ENCODE measurements at places on chromosomes 4 and X. TPM values are rescaled to one million over a fixed set of nuclear protein-coding genes. Genes with fewer than 3 reads are reported as not detected.

GRCh38 chr4:107876099-107876498 lies 51.4 kb downstream of the SGMS2 start:
- DNase-seq, result no peak

DNA sequence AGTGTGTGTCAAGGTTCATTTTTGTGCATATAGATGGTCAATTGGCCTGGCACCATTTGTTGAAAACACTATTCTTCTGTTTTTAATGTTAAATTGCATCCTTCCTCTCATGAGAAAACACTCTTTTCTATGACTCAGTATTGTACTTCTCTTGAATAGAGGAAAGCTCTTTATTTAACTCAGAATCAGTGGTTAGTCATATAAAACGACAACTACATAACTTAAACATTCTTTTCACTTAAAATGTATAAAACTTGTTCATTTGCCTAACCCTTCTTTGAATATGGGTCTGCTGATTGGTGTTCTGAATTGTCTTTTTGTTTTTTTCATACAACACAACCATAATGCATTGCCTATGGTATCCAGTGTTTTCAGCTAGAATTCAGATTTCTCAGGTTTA lies 17.2 kb upstream of the MRPL1 start:
- no peak for DNase-seq

DNA sequence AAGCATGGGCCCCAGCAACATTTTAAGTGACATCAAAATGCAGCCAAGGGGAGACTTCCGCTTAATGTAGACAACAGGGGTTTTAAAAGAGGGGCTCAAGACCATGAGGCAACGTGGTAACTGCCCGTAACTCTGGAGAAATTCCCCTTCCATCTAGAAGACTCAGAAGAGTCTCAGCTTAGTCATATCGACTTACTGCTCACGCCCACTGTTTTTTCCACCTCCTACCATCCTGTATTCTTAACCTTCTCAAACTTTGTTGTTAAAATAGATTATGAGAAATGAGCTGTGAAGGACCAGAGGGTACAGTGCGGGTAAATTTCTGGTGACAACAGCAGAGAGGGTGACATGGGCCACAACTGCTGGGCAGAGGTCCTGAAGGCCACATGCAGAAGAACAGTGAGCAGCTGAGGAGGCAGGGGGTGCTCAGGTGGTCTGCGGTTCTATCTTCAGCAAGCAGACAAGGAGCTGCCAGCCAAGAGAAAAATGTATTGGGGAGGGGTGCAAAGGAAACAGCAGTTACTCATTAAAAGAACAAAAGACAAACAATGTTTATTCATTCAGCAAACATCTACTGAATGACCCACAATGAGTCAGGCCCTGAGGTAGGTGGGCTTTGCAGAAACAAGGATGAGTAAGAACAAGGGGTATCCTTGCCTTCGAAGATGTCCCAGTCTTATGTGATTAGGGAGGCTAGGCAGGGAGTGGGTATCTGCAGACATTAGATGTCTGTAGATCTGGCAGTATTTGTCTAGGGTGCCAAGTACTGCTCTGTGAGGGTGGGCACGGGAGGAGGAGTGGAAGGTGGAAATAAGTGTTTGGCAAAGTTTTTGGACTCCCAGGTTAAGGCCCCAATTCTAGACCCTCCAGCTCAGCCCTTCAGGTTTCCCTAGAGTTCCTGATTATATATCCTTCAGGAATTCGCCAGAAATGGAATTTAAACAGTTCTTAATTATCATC lies 175.3 kb downstream of the TSPAN5 start:
- DNase-seq, result no peak

- DNase-seq, result no peak
Observed at GRCh38 chr4:137659431-137659830, 127.1 kb upstream of the PCDH18 start.

- DNase-seq, result peak; percentile 66
Observed at GRCh38 chrX:13646154-13646549, 6.8 kb upstream of the TCEANC start.

DNA sequence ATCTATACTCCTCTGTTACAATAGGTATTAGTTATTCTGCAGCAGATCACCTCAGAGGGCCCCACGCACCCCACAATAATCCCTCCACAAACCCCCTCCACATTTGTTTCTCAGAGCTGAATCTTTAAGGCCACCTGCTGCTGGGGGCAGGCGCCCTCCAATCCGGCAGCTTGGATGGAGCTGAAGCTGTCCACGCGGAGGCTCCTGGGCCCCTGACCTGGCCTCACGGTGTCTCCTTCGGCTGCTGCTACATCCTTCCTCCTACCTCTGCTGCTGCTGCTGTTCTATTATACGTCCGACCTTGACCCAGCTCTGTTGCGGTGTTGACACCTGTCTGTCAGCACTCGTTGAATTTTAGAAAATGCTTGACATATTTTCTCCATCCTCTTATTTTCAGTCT lies 430.2 kb upstream of the ZFP42 start:
- DNase-seq, result no peak

CBLL2 gene
- not detected for total RNA-seq

GRCh38 chr4:6352031-6352692 lies 82.5 kb downstream of the WFS1 start:
- DNase-seq, result no peak

DNA sequence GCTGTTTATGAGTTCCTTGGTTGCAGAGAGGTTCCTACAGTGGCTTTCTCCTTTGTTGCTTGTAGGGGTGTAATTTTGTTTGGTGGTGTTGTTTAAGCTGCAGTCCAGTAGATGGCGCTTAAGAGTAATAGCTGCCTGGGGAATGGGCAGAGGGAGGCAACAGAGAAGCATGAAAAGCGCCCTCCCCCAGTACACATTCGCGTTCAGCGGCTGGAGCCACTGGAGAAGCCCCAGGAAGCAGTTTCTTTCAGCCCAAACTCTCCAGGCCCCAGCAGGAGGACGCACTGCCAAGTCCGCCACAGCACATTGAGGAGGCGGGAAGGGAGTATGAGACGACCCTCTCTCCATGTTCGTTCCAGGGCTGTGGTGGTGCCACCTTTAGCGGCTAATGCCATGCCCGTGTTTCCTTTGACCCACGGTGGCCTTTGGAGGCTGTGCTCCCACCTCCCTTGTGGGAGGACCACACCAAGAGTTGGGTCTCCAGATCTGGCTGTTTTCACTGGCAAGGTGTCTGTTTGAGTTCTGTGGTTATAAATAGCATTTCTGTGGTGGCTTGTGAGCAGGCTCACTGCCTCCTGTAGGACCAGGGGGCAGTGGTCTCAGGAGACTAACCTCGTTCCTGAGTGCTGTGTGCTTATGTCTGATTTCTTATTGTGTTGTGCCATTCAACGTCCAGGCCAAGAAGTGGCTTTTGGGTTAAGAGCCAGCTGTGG lies 252.3 kb downstream of the ARHGAP10 start:
- peak; percentile 23 for DNase-seq

DNA sequence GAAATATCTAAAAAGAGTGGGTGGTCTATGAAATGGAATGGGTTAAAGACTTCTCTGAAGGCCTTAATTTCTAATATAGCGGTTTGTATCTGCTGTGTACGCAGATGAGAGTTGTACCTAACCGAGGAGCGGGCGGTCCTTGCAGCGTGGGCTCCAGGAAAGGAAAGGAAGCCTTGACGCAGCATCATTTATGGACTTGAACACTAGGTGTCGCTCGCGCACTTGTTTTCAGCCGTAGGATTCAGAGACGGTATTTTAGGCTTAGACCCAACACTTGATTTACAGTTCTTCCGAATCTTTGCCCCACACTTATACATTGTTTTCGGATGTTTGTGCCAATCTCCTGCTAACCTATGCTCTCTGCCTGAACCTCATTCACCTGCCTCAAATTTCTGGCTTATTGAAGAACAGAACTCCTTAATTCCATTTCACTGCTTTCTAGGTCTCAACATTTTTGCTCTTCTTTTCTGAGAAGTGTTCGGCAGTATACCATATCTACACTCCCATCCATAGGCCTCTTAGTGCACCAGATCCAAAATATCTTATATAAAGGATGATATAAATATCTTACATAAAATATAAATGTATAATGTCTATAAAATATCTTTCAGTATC lies 48.9 kb upstream of the AADAT start:
- DNase-seq, result peak; percentile 73

GRCh38 chrX:153568451-153569011 lies 30.4 kb downstream of the CCNQ start:
- DNase-seq, result no peak

- no peak for DNase-seq
Observed at GRCh38 chrX:15511563-15511962, 11.0 kb downstream of the BMX start.

DNA sequence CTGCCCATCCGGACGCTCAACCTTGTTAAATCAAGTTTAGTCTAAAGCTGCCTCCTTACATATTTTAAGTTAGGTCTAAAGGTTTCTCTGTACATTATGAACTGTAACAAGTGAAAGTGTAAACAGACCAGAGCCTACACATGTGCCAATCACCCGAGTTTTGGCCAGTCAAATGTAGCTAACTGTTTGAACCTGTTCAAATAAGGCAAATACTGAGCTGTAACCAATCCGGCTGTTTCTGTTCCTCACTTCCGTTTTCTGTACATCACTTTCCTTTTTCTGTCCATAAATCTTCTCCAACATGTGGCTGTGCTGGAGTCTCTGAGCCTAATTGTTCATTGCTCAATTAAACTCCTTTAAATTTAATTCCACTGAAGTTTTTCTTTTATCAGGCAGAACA lies 113.3 kb upstream of the SHISA3 start:
- DNase-seq, result no peak

ADRA2C gene
- total RNA-seq, result 6.8 TPM

GRCh38 chrX:140034916-140035315 lies 69.6 kb upstream of the CXorf66 start:
- no peak for DNase-seq

AIFM1 gene
- total RNA-seq, result 83.1 TPM

SRPX2 gene
- total RNA-seq, result 20.4 TPM

GRCh38 chr4:128540122-128540521 lies 252.5 kb upstream of the PGRMC2 start:
- no peak for DNase-seq

- DNase-seq, result no peak
Observed at GRCh38 chrX:123920105-123920785, 41.3 kb upstream of the STAG2 start.

DNA sequence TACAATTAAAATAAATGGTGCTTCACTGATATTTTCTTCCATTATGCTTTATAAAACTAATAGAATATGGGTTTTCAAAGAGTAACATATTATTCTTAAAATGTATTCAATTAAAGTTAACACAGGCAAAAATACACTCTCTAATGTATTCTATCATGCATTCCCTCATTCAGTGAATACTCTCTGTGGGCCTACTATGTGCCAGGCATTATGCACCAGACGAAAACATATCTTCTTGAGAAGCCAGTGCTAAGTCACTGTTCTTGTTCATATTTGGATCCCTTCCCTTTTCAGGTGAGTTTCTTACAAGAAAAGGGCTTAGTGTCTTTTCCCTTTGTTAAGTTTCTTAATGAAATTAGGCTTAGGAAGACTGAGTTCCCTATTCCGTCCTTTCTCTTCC lies 58.1 kb downstream of the NAF1 start:
- no peak for DNase-seq

GRCh38 chr4:74032064-74032463 lies 6.4 kb downstream of the CXCL3 start:
- DNase-seq, result no peak

USP26 gene
- not detected for total RNA-seq

MBNL3 gene
- total RNA-seq, result 112 TPM

GRCh38 chrX:34655501-34656455 lies 1.3 kb downstream of the TMEM47 start:
- no peak for DNase-seq

- no peak for DNase-seq
Observed at GRCh38 chr4:162485486-162485885, 321.7 kb upstream of the FSTL5 start.

DNA sequence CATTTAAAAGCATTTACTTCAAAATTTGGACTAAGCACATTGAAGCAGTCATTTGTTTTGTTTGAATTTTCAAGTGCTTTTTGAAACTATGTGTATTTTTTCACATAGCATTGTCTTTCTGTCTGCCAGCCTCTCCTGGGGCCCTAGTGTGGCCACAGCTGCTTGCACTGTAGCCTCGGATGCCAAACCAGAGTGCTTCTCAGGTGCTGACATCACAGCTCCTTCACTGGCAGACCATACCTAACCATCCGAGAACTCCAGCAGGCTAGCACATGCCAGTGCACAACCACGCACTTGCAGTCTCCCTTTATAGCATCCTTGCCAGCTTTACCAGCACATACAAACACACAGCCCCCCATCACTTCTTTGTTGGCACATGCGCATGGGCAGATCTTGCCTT lies 1019.7 kb downstream of the STPG2 start:
- DNase-seq, result no peak

DNA sequence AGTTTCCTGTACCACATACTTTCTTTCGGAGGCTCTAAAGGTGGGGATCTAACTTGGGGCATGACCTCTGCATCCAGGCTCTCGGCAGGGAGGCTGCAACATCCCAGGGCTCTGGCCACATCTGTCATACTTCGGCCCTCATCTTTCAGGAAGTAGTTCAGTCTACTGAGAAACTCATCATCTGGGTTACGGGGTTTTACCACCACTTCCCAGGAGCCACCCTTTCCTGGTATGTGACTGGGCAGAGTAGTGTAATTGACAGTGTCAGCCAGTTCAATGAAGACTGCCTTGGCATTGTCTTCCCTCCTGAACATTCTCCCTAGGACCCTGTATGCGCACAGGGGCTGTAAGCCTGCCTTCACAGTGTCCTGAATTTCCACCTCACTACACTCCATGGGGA lies 2.8 kb downstream of the PNMA5 start:
- DNase-seq, result no peak

DNA sequence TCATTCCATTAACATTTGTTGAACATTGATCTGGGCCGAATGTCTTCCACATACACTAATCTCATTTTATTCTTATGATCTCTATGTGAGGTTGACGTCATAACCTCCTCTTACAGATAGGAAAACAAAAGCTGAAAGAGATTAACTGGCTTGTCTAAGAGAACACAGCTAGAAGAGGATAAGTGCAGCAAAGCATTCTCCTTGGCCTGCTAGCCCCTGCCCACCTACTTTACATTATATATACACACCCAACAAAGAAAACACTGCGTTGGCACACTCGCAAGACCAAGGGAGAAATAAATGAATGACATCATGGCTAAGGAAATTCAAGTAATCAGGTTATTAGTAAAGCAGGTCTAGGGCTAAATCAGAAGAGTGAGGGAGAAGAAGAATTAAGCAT lies 138.4 kb downstream of the PARM1 start:
- no peak for DNase-seq

DNA sequence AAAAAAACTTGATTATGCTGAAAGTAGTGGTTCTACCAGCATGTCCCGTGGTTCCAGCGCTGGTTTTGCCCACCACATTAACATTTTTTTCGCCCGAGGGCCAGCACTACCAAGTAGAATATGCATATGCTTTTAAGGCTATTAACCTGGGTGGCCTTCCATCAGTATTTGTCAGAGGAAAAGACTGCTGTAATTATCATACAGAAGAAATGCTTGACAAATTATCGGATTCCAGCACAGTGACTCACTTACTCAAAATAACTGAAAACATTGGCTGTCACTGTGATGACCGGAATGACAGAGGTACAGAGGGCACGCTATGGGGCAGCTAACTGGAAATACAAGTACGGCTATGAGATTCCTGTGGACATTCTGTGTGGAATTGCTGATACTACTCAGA lies 34.6 kb downstream of the PRPS2 start:
- no peak for DNase-seq

- DNase-seq, result no peak
Observed at GRCh38 chrX:103776546-103776945, at the start of gene PLP1. PLP1 (plus strand) TSS chrX:103776840; CDS start chrX:103776996, 156 bp downstream.

RASGEF1B gene
- total RNA-seq, result 7.8 TPM

Data from left cardiac atrium (tissue), 4 donors.